ENCODE measurements at places on chromosomes 2 and 18.

DNA sequence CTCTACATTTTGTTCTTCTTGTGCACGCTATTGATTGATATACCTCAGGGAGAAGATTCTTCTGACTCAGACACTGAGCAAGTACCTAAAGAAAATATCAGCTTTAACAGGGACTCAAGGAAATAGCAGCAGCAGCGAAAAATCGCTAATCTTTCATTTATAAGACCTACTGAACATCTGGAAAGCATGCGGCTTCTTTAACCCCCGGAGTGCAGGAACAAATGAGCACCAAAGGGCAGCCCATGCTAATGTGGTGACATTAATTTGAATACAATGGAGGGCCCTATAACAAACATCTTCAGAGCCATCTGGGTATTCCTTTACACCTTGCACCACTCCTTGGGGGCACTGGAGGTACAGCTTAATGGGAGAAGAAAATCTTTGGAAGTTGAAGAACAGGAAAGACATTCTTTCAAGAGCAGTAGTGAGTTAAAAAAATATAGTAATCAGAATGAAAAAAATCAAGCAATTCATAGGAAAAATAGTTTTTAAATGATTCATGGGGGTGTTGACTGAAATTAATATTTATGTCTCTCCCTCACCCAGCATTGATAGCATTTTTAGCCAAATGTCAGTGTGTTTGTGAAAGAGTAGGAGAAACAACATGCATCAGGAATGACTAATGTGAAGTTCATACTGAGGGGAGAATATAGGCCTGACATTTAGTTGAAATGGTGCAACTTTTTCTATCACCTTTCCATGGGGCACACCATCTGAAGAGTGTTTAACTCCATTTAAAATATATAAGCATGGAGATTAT is 281.7 kb downstream of the HRH4 start:
- DNase-seq = peak; percentile 75

GRCh38 chr2:163044114-163044513 is 205.5 kb upstream of the KCNH7 start:
- no peak for DNase-seq

- DNase-seq = no peak
These were observed 6.0 kb upstream of the GLI2 start for GRCh38 chr2:120729406-120730399.

- no peak for DNase-seq
These were observed 9.0 kb downstream of the CDH2 start for GRCh38 chr18:28167835-28168349.

- DNase-seq = no peak
These were observed 1.4 kb downstream of the PHLPP1 start for GRCh38 chr18:62716619-62717168.

- no peak for DNase-seq
These were observed 111.6 kb upstream of the LTBP1 start for GRCh38 chr2:32835148-32835547.

- peak; percentile 35 for DNase-seq
These were observed 134.3 kb downstream of the MEP1B start for GRCh38 chr18:32324181-32324580.

GRCh38 chr2:188609321-188610049 is 317.8 kb downstream of the GULP1 start:
- DNase-seq = no peak

- DNase-seq = no peak
These were observed 9.2 kb downstream of the GALNT13 start for GRCh38 chr2:153880926-153881325.
